ENCODE measurements at places on chromosomes 13 and 19.

GRCh38 chr13:25281935-25282332 is 5.4 kb downstream of the MTMR6 start:
- no peak for DNase-seq

DNA sequence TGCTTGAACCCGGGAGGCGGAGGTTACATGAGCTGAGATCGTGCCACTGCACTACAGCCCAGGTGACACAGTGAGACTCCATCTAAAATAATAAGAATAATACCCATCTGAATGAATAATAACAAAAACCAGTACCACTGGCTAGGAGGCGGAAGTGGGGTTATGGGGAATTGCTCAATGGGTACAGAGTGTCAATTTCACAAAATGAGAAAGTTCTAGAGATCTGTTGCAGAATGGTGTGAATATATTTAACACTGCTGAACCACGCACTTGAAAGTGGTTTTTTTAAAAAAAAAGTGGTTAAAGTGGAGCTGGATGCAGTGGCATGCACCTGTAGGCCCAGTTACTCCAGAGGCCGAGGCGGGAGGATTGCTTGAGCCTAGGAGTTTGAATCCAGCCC is 18.5 kb downstream of the KLF2 start:
- DNase-seq, result no peak

DNA sequence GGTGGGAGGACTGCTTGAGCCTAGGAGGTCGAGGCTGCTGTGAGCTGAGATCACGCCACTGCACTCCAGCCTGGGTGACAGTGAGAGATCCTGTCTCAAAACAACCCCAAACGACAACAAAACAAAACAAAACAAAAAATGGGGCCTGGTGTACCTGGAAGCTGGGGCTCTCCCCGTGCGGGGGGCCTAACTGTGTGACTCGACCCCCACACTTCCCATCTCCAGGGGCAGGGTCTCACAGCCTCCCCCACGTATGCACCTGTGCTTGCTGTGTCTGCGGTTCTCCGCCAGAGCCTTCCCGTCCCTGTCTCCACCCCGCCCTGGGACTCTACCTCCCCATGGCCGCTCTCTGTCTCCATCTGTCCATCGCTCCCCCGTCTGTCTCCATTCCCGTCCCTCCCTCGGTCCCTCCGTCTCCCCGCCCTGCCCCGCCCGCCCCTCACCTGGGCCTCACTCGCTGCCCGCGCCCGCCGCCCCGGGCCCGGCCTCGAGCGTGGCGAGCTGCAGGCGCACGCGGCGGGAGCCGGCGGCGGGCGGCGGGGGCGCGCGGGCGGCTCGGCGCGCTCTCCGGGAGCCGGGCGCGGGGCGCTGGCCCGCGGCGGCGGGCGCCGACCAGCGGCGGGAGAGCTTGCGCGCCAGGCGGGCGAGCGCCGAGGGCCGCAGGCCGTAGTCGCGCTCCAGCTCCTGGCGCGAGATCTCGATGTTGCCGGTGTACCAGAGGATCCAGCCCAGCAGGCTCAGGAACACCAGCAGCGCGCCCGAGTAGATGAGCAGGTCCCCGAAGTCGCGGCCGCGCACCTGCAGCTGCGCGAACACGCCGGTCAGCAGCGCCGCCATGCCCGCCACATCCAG is 587 bp downstream of the TMEM238 start:
- peak; percentile 69 for DNase-seq

DNA sequence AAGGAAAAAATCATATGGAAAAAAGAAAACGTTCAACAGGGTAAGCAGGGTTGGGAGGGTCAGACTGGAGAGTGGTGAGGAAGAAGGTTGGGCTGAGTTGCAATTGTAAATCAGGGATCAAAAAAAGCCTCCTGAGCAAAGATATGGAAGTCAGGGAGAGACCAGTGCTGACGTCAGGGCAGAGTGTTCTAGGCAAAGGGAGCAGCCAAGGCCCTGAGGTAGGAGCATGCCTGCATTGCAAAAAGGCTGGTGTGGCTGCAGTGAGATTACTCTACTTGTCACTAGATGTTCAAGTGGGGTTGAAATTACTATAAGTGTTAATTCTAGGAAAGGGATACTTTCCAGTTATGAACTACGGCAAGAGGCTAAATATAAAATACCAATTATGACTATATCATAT is 562.0 kb downstream of the MYO16 start:
- no peak for DNase-seq

GRCh38 chr13:77386880-77387606 is 60.1 kb upstream of the MYCBP2 start:
- DNase-seq, result no peak

GRCh38 chr13:51440381-51440780 is 12.5 kb downstream of the INTS6 start:
- DNase-seq, result no peak

DNA sequence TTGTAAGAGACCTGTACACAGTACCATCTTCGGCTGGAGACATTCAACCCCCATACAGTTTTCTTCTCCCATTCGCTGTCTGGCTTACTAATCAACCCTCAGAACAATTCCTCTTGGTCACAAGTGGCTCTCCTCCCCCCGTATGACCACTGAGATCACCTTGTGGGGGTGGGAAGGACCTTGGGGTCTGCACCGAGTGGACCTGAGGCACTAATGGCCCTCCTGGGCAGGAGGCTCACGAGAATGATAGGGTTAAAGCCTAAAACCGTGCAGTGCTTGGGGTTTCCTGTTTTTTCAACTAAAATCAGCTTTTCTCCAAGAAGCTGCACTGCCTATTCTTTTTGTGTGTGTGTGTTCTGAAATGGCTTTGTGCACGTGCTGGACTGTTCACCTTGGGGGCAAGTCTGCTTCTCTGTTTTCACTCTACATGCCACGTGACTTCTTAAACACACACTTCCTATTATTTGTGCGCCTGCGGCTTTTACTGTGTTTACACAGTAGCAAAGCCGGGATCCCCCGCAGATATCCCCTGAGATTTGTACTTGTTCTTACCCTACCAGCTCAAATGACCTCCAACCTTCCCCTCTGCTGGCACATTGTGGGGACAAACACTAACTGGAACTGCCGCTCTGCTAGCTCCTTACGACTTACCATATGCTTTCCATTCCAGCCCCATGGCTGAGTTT is 12.3 kb downstream of the RBM26 start:
- DNase-seq, result peak; percentile 38

DNA sequence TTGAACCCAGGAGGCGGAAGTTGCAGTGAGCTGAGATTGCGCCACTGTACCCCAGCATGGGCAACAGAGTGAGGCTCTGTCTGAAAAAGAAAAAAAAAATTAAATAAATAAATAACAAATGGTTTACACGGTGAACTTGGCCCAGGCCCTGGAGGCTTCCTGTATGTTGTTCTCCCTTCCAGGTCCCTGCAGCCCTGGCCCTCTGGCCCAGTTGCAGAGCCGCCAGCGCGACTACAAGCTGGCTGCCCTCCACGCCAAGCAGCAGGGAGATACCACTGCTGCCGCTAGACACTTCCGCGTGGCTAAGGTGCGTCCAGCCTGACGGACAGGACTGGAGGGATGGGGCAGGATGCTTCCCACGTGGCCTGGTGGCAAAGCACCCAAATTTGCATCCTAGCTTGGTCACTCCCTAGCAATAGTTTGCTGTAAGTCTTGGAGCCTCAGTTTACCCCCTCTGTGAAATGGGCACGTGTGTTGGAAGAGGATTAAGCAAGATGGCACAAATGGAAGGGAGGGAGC is 11.9 kb downstream of the CC2D1A start:
- no peak for DNase-seq

- DNase-seq, result no peak
Observed at GRCh38 chr19:8148410-8149260, 757 bp downstream of the FBN3 start.

GRCh38 chr19:13024951-13025697 is 29.8 kb downstream of the NFIX start:
- DNase-seq, result no peak

DNA sequence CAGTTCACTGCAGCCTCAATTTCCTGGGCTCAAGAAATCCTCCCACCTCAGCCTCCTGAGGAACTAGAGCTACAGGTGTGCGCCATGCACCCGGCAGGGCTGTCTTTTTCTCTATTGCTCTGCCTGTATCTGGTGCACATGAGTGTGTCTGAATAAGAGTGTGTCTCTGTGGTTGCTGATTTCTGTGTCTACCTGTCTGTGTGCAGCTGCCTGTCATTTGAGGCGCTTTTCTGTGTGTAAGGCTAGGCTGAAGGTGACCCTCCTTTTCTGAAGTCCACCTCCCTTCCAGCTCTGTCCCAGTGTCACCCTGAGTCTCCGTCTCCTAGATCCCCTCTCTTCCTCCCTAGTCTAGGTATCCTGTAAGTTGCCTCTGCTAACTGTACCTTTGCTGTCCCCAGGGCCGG is 1.5 kb upstream of the PRR12 start:
- peak; percentile 24 for DNase-seq

DNA sequence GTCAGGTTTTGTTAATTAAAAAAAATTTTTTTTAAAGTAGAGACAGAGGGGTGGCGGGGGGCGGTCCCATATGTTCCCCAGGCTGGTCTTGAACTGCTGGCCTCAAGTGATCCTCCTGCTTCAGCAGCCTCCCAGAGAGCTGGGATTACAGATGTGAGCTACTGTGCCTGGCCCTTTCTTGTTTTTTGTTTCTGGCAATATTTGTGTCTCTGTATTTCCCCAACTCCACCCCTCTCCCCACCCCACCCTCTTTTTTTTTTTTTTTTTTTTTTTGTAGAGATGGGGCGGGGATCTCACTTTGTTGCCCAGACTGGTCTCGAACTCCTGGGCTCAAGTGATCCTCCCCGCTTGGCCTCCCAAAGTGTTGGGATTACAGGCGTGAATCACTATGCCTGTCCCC is 600 bp upstream of the CAPN12 start:
- no peak for DNase-seq

- no peak for DNase-seq
Observed at GRCh38 chr19:56310462-56310861, 4.2 kb downstream of the ZSCAN5A start.

GRCh38 chr13:111296417-111296816 is 24.0 kb upstream of the TEX29 start:
- DNase-seq, result no peak

Data from femur (tissue), 1 donor.